ENCODE measurements at places on chromosomes 1 and 21. TPM values are rescaled to one million over a fixed set of nuclear protein-coding genes. Genes with fewer than 3 reads are reported as not detected.

The WDR47 gene
- 18.0 TPM for total RNA-seq

The LMX1A gene
- not detected for total RNA-seq

The ATAD3C gene
- 0.41 TPM for total RNA-seq

The RRP15 gene
- total RNA-seq = 34.9 TPM

The CELA2A gene
- total RNA-seq = not detected

The SWT1 gene
- 4.5 TPM for total RNA-seq

The SLC22A15 gene
- 2.3 TPM for total RNA-seq

The OPRD1 gene
- total RNA-seq = 3.9 TPM

The LCE3E gene
- not detected for total RNA-seq

The KRTAP20-2 gene
- total RNA-seq = not detected

The PLPPR4 gene
- not detected for total RNA-seq

The CD1D gene
- total RNA-seq = not detected

The TSPEAR gene
- total RNA-seq = not detected

The LRRC8D gene
- total RNA-seq = 44.9 TPM

The STIL gene
- 27.0 TPM for total RNA-seq

The CD164L2 gene
- not detected for total RNA-seq

The BRDT gene
- not detected for total RNA-seq

The KRTAP19-3 gene
- not detected for total RNA-seq

The FCRL4 gene
- total RNA-seq = not detected

The COL8A2 gene
- total RNA-seq = 0.09 TPM

The RXFP4 gene
- total RNA-seq = not detected

The SPATA21 gene
- not detected for total RNA-seq

The RPL11 gene
- total RNA-seq = 1,252 TPM

The RPTN gene
- total RNA-seq = not detected

The WDR26 gene
- 65.5 TPM for total RNA-seq

The TNFAIP8L2 gene
- total RNA-seq = not detected

The LRRC8B gene
- total RNA-seq = 21.7 TPM

The SLC5A3 gene
- total RNA-seq = 19.6 TPM

The TGFB2 gene
- total RNA-seq = 11.4 TPM

The COL9A2 gene
- total RNA-seq = 9.0 TPM

The NHLH1 gene
- total RNA-seq = 10.6 TPM

The KRTAP7-1 gene
- not detected for total RNA-seq

The C1QB gene
- not detected for total RNA-seq

The CRABP2 gene
- total RNA-seq = 606 TPM

The AMPD1 gene
- not detected for total RNA-seq

The SYT6 gene
- total RNA-seq = 3.5 TPM

The WNT2B gene
- 1.5 TPM for total RNA-seq

The SLC37A1 gene
- 9.1 TPM for total RNA-seq

The KIF21B gene
- total RNA-seq = 28.9 TPM

The SEC16B gene
- total RNA-seq = 2.1 TPM

The GPR52 gene
- total RNA-seq = 0.75 TPM

The HNRNPCL1 gene
- total RNA-seq = not detected

The FAM72D gene
- total RNA-seq = 6.2 TPM

The TCEA3 gene
- 1.5 TPM for total RNA-seq

The SLC19A1 gene
- 31.6 TPM for total RNA-seq

The TRIM67 gene
- 1.6 TPM for total RNA-seq

The GPR157 gene
- 1.9 TPM for total RNA-seq

The TSPAN2 gene
- total RNA-seq = 5.4 TPM

The CCDC181 gene
- 7.5 TPM for total RNA-seq

The IVL gene
- total RNA-seq = not detected

The PTPRU gene
- total RNA-seq = 5.1 TPM

The FCRL1 gene
- not detected for total RNA-seq

Measured in neural crest cell (in vitro differentiated cells).